ENCODE measurements at places on chromosomes 6 and 20.

- DNase-seq, result no peak
These were observed 105.5 kb upstream of the EEF1E1 start for GRCh38 chr6:8207869-8208191.

- no peak for DNase-seq
These were observed 20.8 kb upstream of the BMP7 start for GRCh38 chr20:57287007-57287880.

DNA sequence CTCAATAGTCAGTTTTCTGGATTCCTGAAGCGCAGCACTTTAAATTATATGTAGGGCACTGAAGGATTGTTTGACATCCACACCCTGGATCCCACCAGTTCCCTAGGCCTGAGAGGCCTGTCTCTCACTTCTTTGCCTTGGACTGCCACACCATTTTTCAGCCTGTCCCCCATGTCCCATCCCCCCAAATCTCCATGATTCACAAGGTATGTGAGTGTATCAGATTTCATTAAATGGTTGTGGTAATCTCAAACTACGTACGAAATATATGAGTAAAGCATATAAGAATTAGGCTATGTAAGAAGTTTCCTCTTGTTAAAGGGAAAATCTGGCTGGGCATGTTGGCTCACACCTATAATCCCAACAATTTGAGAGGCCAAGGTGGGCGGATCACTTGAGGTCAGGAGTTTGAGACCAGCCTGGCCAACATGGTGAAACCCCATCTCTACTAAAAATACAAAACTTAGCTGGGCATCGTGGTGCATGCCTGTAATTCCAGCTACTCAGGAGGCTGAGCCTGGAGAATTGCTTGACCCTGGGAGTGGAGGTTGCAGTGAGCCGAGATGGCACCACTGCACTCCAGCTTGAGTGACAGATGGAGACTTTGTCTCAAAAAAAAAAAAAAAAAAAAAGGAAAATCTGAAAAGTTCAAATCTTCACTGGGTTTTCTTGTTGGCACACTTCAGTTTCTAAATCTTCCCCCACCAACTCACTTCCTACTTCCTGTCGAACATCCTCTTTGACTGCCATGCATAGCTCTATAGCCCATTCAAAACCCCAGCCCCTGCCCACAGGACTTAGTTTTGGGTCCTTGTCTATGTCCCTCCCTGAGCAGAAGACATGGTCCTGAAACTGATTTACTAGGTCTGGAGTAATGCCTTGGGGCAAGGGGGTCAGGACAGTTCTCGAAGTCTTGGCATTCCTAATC is 97.3 kb upstream of the SHLD1 start:
- peak; percentile 92 for DNase-seq

- DNase-seq, result no peak
These were observed at the start of gene SLC17A4 for GRCh38 chr6:25754535-25754934. Gene SLC17A4, plus strand, starts transcription at chr6:25754742. Its CDS starts 7,221 bp downstream, at chr6:25761963.

- DNase-seq, result peak; percentile 61
These were observed 15.8 kb upstream of the THBS2 start for GRCh38 chr6:169269180-169270076.

DNA sequence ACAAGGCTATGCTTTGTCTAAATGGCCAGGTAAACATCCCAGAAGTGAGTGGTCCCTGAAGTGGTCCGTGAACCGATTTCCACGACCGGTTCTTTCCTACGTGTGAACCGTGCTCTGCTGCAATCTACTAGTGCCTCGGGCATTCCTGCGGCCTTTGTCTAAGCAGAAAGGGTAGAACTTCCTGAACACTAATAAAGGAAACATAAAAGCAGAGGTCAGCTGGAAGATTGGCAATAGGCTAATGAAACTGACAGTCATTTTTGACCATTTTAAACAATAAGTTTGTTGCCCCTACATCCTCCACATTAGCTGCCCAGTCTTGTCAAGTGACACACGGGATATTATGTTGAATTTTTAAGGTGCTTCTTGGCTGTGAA is 410.0 kb downstream of the PLCB1 start:
- no peak for DNase-seq

GRCh38 chr6:73644941-73645591 is 8.7 kb downstream of the SLC17A5 start:
- DNase-seq, result no peak

DNA sequence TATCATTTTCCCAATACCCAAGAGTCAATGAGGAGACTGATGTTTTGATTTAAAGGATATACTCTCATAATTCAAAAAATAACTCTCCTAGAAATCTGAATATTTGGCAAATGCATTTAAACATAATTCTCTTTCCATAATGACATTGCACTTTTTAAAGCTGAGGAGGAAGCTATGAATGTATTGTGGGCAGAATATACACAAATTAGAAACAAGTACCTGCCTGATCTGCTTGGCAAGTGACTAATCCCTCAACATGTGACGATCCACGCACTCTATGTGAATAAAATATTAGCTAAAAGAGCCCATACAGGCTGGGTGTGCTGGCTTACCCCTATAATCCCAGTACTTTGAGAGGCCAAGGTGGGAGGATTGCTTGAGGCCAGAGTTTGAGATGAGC is 88.3 kb upstream of the CCDC28A start:
- no peak for DNase-seq

DNA sequence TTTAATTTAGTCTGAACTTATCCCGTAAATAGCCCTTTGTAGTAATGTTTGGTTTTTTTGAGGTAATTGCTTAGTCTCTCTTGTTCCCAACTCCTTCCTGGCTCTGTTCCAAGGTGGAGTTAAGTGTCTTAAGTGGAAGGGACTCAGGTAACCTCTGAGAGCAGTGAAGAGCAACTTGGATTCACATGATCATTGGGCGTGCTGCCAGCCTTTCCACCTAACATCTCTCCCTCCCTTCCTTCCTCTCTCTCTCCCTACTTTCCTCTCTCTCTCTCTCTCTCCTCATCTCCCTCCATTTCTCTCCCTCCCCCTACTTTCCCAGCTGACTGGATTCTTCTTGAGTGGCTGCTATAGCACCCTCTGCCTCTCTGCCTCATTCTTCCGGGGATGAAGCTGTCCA is 232.9 kb upstream of the SASH1 start:
- peak; percentile 1 for DNase-seq

- no peak for DNase-seq
These were observed 1.3 kb downstream of the BPIFB1 start for GRCh38 chr20:33284284-33284683.

DNA sequence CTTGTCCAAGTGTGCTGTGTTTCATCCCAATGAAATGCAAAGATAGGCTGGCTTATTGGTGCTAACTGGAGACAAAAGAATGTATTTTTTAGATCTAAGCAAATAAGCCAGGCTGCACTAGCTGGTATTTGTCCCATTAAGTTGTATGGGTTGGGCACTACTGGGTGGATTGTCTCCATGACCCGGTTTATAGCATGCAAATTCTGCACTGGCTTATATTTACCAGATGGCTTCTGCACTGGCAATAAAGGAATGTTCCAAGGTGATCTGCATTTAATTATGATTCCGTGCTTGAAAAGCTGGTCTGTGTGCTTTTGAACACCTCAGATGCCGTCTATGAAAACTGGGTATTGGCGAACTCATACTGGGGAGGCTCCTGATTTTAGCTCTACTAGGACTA is 61.4 kb upstream of the MOCS1 start:
- DNase-seq, result no peak

GRCh38 chr6:42269974-42270510 is 52.4 kb upstream of the MRPS10 start:
- DNase-seq, result no peak

- DNase-seq, result no peak
These were observed 38.7 kb downstream of the ACSS2 start for GRCh38 chr20:34915131-34915530.

DNA sequence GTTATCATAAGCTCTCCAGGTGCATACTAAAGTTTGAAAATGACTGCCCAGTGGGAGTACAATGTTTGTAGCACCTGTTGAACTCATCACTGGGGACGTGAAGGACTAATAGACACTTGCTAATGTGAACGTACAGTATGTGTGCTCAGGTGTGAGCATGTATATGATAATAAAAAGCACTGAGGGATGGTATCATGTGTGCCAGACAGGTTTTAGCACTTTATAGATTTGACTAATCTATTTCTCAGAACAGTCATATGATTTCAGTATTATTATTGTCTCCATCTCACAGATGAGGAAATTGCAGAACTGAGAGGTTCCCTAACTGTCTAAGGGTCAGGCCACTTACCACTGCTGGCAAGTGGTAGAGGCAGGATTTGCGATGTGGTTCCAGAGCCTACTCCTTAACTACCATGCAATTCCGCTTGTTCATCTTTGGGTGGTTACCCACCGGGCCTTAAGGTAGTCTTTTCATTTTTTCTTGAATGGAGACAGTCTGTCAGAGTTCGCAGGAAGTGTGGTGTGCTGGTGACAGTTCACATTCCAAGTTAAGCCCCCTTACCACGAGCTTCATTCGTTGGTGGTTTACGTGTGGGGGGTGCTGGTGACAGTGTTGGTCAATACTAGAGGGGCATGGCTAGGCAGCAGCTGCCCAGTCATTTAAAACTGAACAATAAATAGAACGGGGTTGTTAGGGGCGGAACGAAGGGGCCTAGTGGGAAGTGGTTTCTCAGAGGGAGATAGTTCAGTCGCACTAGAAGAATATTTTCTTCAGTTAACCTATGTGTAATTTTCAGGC is 46.8 kb downstream of the RREB1 start:
- DNase-seq, result no peak

DNA sequence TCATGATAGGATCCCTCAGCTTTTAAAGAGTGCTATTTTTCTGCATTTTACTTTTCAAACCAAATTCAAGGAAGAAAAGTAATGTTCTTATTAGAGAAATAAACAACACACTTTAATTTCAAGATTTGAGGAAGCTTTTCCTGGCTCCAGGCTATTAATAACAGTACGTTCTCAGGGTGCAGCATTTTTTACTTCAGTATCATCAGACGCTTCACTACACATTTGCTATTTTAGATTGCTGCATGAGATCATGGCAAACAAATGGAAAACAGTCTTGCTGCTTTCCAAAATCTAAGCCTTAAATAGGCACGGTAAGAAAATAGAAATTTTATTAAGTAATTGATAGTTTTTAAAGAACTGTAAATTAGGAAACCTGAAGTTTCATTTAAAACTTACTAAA is 253.6 kb upstream of the EXOC2 start:
- DNase-seq, result peak; percentile 14

DNA sequence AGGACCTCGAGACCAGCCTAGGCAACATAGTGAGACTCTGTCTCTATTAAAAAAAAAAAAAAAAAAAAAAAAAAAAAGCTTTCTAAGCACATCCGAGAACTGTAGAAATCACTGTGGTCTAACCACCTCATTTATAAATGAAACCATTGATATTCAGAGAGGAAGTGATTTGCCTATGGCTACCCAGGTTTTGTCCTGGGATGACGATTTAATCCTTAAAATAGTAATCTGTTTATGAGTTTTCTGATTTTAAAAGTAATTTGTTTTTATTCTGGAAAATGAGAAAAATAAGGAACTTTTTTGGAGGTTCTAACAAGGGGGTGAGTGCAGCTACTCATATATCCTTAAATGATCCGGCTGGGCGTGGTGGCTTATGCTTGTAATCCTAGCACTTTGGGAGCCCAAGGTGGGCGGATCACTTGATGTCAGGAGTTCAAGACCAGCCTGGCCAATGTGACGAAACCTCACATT is 6.5 kb upstream of the BTN3A2 start:
- DNase-seq, result no peak

DNA sequence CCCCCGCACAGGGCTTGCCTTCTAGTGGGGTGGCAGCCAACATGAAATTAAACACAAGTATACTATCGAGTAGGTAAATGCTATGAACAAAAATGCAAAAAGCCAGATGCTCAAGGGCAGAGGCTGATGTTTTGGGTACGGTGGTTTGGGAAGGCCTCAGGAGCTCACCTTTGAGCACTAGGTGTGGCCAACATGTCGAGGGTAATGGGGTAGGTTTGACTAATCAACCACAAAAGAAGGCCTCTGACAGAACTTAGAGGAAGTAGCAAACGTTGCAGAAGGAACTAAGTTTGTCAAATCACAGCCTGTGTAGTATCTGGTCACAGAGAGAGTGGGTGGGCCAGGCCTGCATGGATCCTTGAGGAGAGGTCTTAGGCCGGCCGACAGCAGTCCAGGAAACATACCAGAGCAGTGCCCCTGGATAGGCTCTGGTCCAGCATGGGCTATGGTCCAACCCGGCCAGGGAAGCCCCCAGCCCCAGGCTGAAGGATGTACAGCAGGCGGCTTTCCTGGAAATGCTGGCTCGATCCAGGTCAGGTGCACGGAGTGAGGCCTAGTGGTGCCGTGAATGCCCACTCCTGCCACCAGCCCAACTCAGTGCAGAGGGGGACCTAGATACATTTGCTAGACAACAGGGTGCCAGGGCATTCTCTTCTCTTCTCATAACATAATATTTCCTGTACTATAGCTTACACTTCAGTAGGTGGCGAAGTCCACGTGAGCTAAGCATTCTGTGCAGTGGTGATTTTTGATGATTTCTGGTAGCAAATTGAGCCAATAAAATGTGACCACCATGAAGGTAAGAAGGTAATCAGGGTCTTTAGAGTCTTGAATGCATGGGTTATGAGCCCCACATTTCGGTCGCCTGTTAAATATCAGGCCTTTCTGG is 56.3 kb upstream of the CD93 start:
- DNase-seq, result no peak

GRCh38 chr6:30743099-30744053 is 889 bp upstream of the FLOT1 start:
- no peak for DNase-seq

DNA sequence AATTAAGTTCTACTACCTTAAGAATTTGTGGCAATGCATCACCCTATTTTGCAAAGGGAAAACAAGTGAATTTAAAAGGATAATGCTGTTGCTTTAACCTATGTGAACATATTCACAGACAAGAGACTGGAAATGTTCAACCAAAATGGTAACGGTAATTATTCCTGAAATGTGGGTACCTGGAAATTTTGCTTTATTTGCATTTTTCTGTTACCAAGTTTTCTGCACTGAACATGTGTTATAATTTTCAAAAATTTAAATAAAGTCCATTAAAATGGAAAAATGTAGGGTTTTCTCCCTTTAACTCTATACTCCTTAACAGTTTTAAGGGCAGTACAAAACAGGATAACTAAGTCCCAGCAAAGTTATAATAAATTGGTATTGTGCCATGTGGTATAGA is 66.4 kb downstream of the EPB41L2 start:
- no peak for DNase-seq

- DNase-seq, result no peak
These were observed 540.9 kb upstream of the MAP3K7 start for GRCh38 chr6:91127752-91128151.

DNA sequence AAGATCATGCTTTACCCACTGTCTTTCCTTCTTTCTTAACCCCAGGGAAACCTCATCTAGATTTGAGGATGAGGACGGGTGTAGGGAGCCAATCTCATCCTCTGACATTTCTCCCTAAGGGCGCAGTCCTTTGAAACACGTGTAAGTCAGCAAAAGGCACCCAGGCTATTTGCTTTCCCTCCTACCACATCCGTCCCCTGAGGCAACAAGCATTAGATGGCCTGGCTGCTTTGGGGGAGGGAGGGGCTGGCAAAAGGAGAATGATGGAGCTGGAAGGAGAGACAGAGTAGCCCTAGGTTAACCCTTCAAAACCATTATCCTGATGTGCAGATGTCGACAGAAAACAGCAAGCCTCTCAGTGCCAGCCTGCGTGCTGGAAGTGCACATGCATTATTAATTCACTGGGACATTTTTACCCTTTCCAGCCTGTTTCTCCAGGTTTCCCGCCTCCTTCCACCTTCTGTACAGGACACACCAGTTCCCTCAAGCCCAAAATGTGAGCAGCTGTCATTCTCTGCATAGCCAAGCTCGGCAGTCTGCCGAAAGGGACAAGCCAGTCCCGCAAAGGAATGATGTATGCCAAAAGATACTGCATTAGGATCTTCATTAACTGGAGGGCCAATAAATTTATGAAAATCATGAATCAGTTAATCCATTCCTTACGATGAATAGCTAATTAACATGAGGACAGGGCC is 547.2 kb downstream of the CD83 start:
- peak; percentile 18 for DNase-seq

GRCh38 chr6:15598273-15598798 is 64.5 kb downstream of the DTNBP1 start:
- no peak for DNase-seq

Data from fibroblast of upper back skin (primary cell).